Right lobe of liver (tissue), 6 donors: ENCODE measurements at places on chromosomes 1 and 21. TPM values are rescaled to one million over a fixed set of nuclear protein-coding genes. Genes with fewer than 3 reads are reported as not detected.

The KRTAP12-2 gene
- not detected for total RNA-seq

The FCN3 gene
- total RNA-seq: 213 TPM

The NEXN gene
- total RNA-seq: 1.6 TPM

The DCST2 gene
- not detected for total RNA-seq

The VHLL gene
- total RNA-seq: not detected

The SYT14 gene
- not detected for total RNA-seq

DNA sequence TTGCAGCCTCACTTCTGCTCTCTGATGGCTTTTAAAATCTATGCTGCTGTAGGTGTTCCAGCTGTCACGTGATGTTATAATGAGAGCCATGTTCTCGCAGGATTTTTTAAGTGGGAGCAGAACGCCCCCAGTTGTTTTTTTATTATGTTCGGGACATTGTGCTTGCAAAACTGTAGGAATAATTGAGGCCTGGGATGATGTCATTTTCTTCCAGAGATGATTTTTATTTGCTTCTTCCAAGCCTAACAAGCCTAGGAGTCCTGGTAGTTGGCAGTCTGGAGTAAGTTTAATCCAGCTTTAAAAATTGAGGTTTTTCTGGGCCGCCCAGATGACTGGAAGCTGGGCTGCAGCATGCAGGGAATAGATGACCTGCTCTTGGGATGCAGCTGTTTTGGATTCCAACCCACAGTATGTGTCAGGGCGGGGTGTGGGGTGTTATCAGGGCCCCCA is 34.6 kb upstream of the CHIT1 start:
- DNase-seq: no peak

DNA sequence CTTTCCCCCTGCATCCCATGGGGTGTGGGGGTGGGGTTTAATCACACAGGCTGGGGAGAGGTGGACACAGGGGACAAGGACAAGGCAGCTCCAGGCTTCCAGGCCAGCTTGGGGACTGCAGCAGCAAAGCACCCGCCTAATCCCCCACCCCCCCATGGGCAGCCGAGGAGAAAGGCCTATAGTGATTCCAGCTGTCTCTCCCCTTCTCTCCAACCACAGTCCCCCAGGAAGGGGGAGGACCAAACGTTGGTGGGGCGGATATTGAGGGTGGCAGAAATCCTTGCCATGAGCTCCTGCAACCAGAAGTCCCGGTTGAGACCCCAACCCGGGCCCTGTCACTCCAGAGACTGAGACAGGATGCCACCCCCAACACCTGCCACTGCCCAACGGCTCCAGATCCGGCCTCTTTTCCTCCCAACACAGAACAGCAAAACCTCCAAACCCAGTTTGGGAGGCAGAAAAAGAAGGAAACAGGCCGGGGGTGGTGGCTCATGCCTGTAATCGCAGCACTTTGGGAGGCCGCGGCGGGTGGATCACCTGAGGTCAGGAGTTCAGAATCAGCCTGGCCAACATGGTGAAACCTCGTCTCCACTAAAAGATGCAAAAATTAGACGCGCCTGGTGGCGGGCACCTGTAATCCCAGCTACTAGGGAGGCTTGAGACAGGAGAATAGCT is 1.7 kb downstream of the EPHA2 start:
- no peak for DNase-seq

DNA sequence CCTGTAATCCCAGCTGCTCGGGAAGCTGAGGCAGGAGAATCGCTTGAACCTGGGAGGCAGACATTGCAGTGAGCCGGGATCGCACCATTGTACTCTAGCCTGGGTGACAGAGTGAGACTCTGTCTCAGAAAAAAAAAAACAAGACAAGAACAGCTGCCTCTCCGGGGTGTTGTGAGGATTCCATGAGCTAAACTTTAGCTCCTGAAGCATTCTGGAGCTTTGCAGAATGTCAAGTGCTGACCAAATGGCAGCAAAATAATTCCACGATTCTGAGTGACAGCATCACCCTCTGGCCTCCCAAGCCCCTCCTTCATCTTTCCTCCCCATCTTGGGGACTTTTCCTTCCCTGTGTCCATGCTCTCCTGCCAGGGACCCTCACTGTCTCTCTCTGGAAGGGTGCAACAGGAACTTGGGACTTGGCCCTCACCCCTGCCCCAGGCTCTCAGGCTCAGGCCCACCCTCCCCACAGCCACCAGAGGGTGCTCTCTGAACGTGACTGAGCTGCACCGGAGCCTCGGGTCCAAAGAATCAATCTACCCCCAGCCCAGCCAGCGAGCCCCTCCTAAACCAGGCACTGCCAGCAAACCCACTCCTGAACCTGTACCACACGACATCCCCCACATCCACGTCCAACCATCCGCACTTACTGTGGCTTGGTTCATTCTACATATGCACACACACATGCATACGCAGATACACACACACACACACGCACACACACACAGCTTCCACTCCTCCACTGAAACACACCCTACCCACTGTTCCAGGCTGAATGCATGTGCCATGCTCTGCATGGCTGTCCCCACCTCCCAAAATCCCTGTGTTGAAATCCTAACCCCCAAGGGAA is 45.7 kb downstream of the ACOT7 start:
- peak; percentile 59 for DNase-seq

GRCh38 chr1:163768576-163768975 is 446.8 kb downstream of the NUF2 start:
- no peak for DNase-seq

DNA sequence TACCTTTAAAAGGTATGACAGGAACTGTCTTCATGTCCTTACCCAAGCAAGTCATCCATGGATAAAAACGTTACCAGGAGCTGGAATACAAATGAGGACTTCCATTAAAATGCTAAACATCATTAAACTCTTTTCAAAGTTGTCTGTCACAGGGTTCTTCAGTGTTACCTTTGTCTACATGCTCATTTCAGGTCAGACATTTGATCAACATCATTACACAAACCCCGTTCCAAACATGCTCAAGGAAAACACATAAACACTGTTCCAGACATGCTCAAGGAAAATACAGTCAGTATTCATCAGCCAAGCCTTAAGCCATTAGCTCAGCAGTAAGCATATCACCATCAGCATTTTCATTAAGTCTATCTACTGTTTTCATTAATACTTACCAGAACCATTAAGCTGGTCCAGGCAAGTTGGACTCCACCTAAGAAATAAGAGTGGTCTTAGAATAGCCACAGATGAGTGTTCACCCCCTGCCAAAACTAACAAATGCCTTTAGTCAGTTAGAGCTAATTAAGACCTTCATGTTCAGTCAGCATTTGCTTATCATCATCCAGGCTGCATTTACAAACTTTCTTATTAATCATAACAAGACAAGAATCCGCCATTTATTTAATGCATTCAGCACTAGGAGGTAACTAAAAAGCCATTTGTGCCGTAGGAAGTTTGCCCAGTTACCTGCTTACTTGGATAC is 2.2 kb downstream of the GAS5 start:
- DNase-seq: no peak

DNA sequence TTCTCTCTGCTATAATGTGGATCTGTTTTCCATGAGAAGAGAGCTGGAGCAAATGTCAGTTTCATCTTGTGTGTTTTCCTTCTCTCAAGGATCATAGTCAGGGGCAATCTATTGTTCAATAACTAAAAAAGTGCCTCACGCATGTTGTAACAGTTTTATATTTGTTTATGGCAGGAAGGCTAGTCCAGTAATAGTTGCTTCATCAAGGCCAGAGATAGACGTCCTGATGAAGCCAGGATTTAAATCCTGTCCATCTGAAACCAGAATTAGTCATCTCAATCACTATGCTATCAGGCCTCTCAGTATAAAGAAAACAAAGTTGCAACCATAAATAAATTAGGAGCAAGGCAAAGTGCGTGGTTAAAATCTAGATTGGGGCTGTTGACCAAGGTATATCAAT is 30.2 kb upstream of the DUSP10 start:
- no peak for DNase-seq

DNA sequence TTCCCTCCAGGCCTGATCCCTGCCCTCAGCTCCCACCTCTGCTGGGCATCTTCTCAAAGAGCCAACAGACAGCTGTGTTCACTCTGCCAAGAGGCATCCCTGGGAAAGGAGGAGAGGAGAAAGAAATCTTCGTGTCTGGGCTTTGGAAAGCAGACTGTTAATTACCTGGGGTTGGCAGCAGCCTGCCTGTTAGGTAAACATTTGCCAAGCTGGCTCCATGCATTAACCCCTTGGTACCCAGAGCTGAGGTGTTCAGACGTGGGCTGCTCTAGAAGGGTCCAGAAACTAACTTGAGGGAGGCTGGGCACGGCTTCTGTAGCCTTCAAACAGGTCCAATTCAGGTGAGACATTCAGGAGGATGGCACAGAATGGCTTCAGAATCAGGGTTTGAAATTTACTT is 8.7 kb upstream of the EXTL1 start:
- no peak for DNase-seq

DNA sequence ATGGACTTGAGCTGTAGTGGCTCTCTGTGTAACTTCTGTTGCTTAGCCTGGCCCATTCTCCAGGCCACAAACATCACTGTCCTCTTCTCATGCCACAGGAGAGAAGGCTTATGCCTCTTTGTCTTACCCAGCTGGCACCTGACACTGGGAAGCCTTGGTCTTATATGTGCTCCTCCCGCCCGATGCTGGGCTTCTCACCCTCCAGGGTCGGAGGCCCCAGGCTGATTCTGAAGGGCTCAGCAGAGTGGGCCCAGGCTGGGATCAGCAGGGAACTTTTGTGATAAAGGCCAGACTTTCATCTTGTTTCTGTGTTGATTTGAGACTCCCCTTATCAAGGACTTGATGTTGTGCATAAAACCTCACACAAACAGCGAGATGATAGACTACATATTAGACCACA is 29.8 kb downstream of the TRPM2 start:
- no peak for DNase-seq

DNA sequence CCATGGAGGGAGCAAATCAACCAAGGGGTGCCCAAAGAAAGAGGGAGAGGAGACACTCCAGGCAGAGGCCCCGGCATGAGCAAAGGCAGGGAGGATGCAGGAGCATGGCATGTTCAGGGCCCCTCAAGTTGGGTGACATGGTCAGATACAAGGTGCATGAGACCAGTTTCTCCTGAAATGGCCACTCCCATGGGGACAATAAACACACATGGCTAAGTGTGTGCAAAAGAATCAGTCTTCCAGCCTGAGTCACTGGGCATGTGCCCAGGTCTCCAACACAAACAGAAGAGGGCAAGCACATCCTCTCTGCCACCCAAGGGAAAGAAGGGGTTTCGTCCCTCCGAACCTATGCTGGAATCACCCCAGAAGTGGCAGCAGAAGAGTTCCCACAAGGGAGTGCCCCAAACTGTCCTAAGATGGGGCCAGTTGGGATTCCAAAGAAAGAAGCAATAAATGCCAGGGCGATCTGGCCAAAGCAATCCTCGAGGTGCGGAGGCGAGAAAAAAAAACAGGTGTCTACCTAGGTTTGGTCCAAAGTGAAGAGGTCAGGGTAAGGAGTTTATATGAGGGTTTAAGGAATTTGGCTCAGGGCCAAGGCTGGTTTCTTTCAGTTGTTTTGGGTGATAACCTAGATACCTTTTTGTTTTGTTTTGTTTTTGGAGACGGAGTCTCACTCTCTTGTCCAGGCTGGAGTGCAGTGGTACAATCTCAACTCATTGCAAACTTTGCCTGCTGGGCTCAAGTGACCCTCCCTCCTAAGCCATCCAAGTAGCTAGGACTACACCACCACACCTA is 13.2 kb downstream of the CASP9 start:
- DNase-seq: no peak

DNA sequence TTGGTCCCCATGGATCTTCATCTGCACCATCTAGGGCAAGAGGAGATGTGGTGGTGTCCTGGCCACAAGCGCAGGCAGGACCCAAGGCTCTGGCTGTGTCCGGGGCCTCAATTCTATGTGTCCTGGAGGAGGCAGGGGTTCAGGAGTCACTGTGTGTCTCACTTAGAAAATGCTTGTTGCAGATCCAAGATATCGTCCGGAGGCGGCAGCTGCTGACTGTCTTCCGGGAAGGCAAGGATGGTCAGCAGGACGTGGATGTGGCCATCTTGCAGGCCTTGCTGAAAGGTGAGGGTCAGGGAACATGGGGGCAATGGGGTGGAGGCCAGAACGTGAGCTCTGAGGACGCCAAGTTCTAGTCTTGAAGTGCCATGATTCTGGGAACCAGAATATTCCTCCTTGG is 29.1 kb downstream of the TRPM2 start:
- no peak for DNase-seq

DNA sequence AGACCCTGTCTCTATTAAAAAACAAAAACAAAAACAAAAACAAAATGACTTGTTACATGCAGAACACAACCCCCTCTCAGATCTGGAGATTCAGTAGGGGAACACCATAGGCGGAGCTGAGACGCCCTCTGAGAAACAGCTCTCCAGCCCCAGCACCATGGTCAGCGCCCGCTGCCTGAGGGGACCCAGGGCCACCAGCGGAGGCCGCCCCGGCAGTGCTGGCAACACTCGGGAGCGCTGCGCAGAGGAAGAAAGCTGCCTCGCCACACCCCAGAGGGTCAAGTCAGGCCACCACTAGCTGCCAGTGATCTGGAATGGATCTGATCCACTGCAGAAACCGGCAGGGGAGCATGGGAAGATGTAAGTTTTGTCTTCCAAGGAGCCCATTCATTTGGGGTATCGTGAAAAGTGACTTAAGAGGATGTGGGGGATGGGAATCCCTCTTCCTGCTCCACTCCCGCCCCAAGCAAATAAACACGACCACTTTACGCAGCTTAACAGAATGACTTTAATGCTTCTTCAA is 3.1 kb downstream of the ACTA1 start:
- DNase-seq: peak; percentile 46

DNA sequence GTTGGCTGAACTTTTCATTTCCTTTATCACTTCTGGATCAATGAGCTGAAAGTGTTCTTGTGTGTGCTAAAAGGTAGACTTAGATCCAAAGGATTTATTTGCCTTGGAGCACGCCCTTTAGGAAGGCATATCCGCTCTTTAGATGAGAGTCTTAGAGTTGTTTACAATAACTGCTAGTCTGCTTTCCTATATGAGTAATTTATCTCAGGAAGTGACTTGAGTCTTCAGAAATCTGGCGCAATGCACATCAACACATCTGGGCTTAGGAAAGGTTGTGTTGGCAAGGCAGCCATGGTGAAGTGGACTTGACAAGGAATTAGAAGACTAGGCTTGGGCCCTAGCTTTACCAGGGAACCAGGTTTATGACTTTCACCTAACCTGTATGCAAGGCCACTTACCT is 204.1 kb upstream of the PTGFR start:
- DNase-seq: no peak

- DNase-seq: no peak
These were observed 8.8 kb downstream of the NOC2L start for GRCh38 chr1:950268-950667.

DNA sequence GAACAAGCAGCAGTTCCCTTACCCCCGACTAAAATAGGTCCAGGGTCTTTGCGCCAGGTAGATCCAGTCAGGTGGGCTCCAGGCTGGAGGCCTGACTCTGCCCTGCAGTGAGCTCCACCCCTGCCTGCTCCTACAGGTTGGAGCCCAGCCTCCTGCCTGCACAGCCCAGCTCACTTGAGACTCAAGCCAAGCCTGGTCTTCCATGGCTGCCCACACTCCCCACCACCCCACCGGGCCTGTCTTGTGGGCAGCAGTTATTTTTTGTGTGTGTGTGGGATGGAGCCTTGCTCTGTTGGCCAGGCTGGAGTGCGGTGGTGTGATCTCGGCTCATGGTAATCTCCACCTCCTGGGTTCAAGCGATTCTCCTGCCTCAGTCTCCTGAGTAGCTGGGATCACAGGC is 28.5 kb downstream of the RAP1GAP start:
- DNase-seq: peak; percentile 34
